ENCODE measurements at places on chromosomes 1 and 21.

GRCh38 chr1:9079988-9080704 is 10.7 kb upstream of the SLC2A5 start:
- no peak for DNase-seq

DNA sequence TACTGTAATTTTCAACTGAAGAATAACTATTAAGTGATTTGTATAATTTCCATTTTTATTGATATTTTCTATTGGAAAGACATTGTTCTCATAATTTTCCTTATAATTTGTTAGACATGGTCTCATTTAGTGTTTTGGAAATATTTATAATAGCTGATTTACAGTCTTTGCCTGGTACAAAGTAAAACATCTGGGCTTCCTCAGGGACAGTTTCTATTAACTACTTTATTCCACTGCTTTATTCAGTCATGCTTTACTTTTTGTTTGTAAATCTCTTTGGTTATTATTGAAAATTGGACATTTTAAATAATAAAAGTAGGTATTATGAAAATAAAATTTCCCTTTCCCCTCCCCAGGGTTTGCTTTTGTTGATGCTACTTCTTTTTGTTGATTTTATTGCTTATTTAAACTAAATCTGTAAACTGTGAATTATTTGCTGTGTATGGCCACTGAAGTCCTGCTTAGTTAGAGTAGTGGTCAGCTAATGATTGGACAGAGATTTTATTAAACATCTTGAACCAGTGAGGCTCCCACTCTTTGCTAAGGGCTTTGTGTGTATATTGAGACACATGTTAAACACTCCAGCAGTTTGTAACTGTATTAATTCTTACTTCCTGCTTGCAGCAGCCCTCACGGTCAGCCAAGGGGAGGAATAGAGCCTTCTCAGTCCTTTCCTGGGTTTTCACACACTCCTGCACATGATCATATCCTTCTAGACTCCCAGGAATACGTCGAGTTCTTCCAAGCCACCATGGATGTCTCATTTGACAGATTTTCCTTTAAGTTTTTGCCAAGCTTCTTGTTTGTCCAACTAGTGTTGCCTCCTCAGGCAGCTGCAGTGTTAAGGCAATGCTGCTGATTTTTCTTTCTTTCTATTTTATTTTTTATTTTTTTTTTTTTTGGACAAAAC is 994.6 kb upstream of the PRMT6 start:
- DNase-seq, result peak; percentile 15

DNA sequence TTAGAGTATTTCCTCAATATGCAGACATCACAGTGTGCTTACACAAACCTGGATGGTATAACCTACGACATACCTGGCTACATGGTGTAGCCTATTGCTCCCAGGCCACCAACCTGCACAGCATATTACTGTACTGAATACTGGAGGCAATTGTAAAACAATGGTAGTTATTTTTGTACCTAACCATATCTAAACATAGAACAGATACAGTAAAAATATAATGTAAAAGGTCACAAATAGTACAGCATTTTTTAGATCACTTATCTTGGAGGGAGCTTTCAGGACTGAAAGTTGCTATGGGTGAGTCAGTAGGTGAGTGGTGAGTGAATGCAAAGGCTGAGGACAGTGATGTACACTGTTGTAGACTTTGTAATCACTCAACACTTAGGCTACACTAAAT is 492.3 kb downstream of the MRPL39 start:
- no peak for DNase-seq

- peak; percentile 95 for DNase-seq
Observed at GRCh38 chr1:22508329-22508728, 55.0 kb upstream of the EPHA8 start.

- peak; percentile 1 for DNase-seq
Observed at GRCh38 chr21:18951271-18952038, 547.9 kb upstream of the TMPRSS15 start.

DNA sequence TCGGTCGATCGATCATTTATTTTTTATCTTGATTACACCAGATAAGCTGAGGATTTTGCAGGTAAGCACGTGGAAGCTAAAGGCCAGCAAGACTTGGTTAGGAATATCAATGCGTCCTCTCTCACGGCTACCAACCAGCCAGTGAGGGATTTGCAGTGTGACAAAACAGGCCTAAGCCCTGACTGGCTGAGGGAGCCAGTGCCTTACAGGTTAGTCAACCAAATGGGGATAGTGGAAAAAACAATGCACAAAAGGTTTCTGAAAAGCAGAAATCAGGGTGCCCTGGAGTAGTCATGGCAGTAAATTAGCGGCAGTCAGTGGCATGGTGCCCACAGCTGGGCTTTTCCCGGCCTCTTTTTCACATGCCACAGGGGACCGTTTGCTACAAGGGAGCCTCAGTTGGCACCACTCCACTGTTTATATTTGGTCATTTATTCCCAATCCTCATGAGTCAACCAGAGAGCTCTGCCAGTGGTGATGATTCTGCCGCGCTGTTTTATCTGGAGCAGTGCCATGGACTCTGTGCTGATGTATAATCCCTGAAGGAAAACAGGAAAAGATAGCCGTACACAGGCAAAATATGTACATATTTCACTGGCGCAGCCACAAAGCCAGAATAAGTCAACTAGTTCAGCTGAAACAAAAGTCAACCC is 167.6 kb downstream of the RHOU start:
- DNase-seq, result no peak
